ENCODE measurements at places on chromosomes 11 and 22. TPM values are rescaled to one million over a fixed set of nuclear protein-coding genes. Genes with fewer than 3 reads are reported as not detected.

NDUFC2 gene
- 34.6 TPM for total RNA-seq

DNA sequence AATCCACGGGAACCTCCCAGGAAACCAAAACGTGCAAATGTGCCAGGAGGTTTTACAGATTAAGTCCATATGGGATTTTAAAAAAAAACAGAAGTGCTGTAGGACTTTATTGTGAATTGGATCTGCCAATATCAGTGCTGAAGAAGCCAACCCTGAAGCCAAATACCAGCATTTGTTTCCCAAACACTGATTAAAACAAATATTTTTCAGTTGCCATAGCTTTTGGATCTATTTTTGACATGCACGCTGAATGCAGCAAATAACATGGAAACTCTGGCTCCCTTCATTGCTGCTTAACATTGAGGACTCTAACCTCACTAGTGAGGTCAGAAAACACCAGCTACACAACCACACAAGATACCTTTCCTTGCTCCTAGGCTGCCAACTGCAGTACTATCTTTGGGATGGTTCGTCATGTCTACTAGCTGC, 28.4 kb upstream of the SIK2 start:
- H3K4me3 ChIP-seq, result no peak overlapping the region
- no peaks in the 10 kb centered on the region for H3K27me3 ChIP-seq
- DNase-seq, result no peak

- no peak overlapping the region for H3K4me3 ChIP-seq
- H3K4me1 ChIP-seq, result peaks cover 5% of the 10 kb centered on the region
- H3K27ac ChIP-seq, result no peak overlapping the region
- H3K27me3 ChIP-seq, result no peaks in the 10 kb centered on the region
- H3K36me3 ChIP-seq, result no peaks in the 10 kb centered on the region
These were observed 83.6 kb upstream of the ZBED5 start for GRCh38 chr11:10941414-10941813.

DNA sequence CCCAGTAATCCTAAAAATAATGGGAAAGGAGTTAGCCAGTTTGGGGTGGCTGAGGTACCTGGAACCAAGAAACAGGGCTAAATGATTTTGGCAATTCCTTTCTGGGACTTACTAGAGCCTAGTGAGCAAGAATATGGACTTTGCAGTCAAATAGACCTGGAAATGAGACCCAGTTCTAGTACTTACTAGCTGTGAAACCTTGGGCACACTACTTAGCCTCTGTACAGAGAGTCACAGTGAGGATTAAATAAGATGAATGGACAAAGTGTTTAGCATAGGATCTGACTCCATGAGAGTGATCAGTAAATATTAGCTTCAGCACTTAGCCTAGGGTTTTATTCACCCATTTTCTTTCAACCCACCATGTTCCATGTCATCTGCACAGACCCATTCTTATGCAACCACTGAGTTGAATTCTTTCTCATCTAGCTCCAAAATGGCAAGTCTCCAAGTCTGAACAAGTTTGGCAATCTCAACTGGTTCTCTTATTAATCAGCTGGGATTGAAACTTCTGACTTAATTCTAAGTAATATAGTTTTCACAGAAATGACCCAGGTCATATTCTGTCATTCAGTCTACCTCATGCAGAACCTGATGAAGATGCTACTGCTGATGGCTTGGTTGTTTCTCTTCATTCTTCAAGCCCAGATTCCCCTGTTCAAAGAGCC, 15.0 kb upstream of the SORL1 start:
- no peak overlapping the region for H3K27ac ChIP-seq
- no peak overlapping the region for H3K4me3 ChIP-seq
- no peaks in the 10 kb centered on the region for H3K36me3 ChIP-seq
- no peaks in the 10 kb centered on the region for H3K4me1 ChIP-seq
- H3K27me3 ChIP-seq, result no peaks in the 10 kb centered on the region

Data from transverse colon (tissue), 4 donors.